Neural progenitor cell (in vitro differentiated cells): ENCODE measurements at places on chromosomes 11 and 22.

- DNase-seq: no peak
Measured at GRCh38 chr22:45526281-45526680, 23.6 kb downstream of the FBLN1 start.

- DNase-seq: no peak
Measured at GRCh38 chr11:83031127-83031526, 40.6 kb downstream of the RAB30 start.

GRCh38 chr11:79413268-79413667 is 27.6 kb downstream of the TENM4 start:
- peak; percentile 68 for DNase-seq

DNA sequence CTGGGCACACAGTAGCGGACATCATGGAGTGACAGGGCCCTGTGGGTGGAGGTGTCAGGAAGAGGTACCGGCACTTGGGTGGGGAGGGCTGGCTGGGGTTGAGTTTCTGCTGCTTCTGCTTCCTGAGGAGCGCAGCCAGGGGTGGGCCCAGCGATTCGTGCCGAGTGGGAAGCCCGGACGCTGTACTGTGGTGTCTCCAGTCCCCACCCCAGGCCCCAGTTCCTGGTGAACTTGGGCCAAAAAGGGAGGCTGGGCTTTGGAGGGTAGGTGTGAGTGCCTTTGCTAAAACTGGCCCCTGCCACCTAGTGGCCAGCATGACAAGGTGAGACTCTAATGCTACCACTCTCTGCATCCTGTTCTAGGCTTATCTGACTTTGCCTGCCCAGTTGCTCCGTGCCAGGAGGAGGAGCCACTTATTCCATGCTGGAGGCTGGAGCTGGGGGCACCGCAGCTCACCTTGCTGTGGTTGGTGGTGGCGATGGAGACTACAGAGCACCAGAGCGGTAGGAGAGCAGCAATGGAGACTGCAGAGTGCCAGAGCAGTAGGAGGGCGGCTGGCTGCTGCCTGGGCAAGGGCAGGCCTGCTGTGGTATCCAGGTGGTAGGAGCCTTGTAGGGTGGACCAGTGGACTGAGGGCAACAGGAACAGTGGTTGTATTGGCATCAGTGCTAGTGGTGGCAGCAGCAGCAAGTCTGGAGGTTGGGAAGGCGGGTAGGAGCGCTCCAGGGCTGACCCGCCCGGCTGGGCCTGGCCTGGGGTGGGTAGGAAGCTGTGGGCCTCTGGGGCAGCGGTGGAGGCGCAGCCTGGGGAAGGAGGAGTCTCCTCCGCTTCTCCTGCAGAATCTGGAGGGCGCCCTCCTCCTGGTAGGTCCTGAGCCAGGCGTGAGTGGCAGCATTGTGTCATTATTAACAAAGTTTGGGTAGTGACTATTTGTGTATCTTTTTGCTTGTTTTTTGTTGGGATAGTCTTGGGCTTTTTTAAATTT is 2.2 kb upstream of the RFPL2 start:
- DNase-seq: peak; percentile 46

GRCh38 chr11:82521427-82521826 is 212.2 kb downstream of the FAM181B start:
- no peak for DNase-seq

DNA sequence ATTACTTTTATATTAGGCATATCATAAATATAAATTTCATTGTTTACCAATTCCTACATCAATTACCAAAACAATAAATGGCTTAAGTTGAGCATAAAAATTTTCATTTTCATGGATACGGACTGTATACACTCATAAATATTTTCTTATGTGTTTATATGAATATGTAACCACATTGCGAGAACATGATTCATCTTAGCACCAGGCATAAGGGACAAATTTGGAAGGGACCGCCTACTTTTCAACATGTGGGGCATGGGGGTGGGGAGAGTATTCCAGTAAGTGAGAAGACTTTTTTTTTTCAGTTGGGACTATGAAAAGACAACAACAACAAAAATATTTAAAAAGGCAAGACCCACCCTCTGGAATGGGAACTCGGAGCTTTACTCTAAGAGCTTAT is 296.1 kb downstream of the RAB38 start:
- no peak for DNase-seq

DNA sequence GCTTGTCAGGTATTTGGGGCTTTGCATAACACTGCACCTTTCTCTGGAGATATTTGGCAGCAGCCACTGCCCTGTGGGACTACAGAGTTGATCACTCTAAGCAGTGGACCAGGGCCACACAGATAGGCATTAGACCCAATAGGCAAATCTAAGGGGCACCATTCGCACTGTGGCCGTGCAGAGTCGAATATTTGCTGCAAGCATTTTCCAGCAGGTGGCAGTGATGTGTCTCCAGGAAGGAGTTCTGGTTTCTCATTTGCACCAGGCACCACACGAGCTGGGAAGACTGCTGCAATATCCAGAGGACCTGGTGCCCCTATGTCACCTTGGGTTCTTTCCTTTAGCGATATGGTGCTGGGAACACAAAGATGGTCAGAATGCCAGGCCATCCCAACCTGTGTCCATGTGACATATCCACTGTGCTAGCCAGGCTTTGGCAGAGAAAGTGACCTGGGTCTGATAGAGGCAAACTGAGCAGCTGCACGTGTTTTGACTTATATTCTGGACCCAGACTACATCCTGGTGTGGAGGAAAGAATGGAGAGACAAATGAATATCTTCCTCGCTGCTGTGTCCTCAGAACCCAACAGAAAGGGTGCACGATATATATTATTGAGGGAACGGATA is 318.7 kb downstream of the BUD13 start:
- peak; percentile 60 for DNase-seq

- DNase-seq: no peak
Measured at GRCh38 chr11:103433386-103434072, 324.3 kb downstream of the DYNC2H1 start.

DNA sequence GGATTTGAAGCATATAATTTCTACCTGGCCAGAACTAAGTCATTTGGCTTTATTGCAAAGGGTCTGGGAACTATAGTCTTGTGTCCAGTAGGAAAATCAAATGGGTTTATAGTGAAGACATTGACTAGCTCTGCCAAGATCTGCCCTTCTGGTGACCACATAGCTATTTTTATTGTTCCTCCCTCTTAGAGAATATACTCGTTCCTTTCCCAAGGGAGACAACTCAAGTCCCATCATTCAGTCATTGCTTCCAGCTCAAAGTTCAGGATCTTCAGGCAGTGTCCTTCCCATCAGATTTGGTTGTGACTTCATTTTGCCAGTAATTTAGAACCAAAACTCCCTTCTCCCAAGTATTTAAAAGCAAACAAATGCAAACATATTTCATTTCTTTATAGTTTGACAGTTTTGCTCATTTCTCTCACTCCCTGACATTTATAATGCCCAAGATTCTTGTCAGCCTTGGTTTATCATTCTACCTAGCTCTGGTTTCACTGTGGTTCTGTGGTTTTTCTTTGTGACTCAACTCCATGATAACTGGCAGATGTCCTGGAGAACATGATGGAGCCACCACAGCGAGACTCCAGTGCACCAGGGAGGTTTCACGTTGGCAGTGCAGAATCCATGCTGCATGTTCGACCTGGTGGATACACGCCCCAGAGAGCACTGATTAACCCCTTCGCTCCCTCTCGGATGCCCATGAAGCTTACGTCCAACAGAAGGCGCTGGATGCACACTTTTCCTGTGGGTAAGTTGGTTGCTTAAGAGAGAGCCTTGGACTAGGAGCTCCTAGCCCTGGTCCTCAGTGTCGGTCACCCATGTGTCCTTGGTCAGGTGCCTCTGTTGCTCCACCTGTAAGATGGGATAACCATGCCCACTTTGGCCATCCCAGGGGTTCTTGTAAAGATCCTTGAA is 64.9 kb downstream of the DEPDC5 start:
- DNase-seq: peak; percentile 15

DNA sequence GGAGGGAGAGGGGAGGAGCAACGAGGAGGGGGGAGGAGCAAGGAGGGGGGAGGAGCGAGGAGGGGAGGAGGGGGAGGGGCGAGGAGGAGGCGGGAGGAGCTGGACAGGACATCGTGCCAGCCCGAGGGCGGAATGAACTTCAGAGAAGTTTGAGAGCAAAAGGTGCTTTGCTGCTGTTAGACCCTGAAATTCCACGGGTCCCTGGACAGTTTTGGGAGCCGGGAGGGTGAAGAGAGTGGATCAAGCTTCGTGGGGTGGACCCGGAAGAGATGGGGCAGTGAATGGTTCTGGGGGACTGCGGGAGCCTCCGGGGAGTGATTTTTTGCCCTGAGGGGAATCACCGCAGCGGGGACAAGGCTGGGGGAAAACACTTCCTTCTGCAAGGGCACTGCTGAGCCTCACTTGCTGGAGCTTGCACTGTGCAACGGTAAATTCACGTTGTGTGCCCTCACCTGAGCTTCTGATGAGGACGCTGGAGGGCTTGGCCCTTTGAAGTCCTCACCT is 10.7 kb upstream of the NLRP6 start:
- DNase-seq: no peak
